Activated CD8-positive, alpha-beta memory T cell treated with anti-CD3 and anti-CD28 coated beads, Interleukin-2, amount 10 ng/mL, durations not matched to agents 7 days and 5 days (primary cell): ENCODE measurements at places on chromosomes 5 and 9.

- H3K36me3 ChIP-seq: no peaks in the 10 kb centered on the region
- no peaks in the 10 kb centered on the region for H3K4me1 ChIP-seq
- no peak for DNase-seq
- H3K27me3 ChIP-seq: peaks cover 43% of the 10 kb centered on the region
These were observed 11.2 kb upstream of the PCDH1 start for GRCh38 chr5:141889282-141889871.

DNA sequence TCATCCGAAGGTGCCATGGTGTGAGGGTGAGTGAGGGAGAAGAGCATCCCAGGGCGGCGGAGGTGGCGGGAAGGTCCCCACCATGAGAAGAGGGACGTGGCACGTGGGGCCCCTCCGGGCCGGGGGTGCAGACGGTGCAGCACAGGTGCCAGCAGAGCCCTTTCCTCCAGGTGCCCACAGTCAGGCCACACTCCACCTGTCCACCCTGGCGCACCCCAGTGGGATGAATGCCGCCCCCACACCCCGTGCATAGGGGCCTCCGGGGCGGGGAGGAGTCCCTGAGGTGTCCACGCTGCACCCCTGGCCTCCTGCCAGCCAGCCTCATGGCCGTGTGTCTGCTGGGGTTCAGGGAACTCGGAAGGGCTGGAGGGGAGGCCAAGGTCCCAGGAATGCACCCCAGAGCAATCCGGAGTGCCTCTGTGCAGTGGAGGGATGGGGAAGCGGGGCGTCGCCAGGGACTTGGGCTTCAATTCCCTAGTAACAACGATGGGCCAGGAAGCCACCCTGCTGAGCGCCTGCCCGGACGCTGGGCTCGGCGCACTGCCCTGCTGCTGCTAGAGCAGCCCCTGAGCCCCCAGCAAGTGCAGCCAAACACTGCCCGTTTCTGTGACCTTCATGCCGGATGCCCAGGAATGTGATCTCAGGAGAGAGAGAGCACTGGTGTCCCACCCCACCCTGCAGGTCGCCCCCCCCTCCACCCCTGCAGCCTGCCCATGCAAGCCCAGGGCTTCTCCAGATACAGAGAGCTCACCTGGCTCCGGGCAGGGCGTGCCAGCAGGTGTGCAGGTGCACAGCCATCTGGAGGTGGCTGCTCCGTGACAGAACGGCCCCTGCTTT is 8.8 kb upstream of the NACC2 start:
- peaks cover 40% of the 10 kb centered on the region for H3K4me1 ChIP-seq
- no peak overlapping the region for H3K4me3 ChIP-seq
- no peaks in the 10 kb centered on the region for H3K27me3 ChIP-seq
- peaks cover 2% of the 10 kb centered on the region for H3K36me3 ChIP-seq
- no peak for DNase-seq

- H3K27ac ChIP-seq: no peak overlapping the region
- H3K27me3 ChIP-seq: peaks cover 10% of the 10 kb centered on the region
- DNase-seq: no peak
- no peaks in the 10 kb centered on the region for H3K36me3 ChIP-seq
These were observed 224.2 kb downstream of the NDUFS4 start for GRCh38 chr5:53784596-53784995.

GRCh38 chr9:123394291-123395235 is 38.6 kb downstream of the CRB2 start:
- DNase-seq: no peak
- no peak overlapping the region for H3K27ac ChIP-seq
- no peaks in the 10 kb centered on the region for H3K27me3 ChIP-seq
- H3K4me1 ChIP-seq: no peaks in the 10 kb centered on the region

GRCh38 chr9:79014929-79015699 is 556.7 kb upstream of the TLE4 start:
- H3K27ac ChIP-seq: no peak overlapping the region
- no peak overlapping the region for H3K4me3 ChIP-seq
- H3K27me3 ChIP-seq: no peaks in the 10 kb centered on the region
- no peak for DNase-seq
- no peaks in the 10 kb centered on the region for H3K36me3 ChIP-seq
